ENCODE measurements at places on chromosomes 12 and 14.

- DNase-seq, result no peak
Observed at GRCh38 chr12:105113094-105113493, 5.6 kb downstream of the WASHC4 start.

DNA sequence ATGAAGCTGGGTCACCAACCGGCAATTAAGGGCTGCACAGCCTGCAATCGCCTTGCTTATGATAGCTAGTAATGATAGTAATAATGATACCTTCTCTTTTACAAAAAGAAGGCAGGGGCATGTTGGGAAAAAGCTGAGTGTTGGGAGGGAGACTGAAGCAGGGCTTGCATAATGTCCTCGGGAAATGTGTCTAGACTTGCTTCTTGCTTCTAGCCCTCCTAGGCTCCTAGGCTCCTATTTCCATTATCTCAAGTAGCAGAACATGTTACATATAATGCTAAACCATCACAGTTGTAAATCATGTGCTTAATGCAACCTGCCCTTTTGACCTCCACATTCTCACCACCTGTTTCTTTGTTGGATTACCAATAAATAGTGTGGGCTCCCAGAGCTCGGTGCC lies 18.7 kb downstream of the RERGL start:
- no peak for DNase-seq

DNA sequence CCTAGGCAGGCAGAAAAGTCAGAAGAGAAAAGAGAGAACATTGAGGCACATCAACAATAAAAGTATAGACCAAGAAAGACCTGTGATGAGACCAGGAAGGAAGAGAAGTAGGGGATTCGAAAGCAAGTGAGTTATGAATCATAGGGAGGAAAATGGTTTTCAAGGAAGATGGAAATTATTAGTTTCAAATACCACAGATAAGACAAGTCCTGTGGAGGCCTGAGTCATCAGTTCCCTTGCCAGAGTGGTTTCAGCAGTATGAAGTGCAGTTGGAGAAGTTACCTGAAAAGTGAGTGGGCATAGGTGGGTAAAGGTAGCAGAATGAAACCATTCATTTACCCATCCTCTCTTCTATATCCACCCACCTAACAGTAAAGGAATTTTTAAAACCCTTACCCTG lies 25.2 kb upstream of the TSPAN8 start:
- DNase-seq, result no peak

DNA sequence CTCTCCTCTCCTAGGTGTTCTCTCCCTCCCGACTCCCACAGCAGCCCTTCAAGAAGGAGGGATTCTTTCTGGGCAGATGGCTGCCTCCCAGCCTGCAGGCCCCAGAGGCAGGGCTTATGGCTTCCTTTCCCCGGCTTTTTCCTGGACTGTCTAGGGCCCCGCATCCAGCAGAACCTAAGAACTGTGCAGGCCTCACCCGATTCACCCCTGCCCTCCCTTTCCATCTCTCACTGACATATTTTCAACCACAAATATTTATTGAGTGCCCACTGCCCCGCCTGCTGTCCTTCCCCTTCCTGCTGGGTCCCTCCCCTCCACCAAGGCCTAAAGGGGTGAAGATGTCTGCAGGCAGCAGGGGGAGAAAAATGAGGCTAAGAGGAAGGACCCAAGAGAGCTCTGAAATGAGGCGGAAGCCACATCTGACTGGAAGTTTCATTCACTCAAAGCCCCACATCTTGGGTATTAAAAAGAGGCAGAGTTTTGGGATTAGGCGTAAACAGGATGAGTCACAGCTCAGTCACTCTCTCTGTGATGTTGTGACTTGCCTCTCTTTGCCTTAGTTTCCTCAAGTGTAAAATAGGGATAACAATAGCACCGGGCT lies 2.9 kb downstream of the SCNN1A start:
- peak; percentile 80 for DNase-seq

DNA sequence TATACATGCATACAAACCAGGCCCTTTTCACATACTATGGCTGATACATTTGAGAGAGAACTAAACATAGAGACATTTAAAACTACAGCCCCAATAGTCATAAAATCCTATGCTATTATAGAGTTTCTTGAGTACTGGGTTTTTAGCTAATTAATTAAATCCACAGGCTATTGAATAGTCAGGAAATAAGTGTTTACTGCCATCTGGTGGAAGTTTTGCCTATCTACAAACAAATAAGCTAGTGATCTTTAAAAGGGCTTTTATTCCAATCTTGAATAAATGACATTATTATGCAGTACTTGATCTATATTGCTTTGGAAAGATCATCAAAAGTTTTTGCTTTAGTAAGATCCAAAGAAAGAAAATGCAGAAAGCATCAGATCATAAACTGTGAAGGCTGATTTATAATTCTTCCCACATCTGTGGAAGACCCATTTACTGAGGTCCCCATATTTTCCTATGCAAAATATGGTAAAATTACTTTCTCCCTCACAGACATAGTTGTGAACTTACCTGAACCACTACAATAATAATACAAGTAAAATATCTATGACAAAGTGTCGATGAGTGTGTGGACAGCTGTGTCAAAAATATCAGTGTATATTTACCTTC lies 131.3 kb downstream of the ITPR2 start:
- peak; percentile 69 for DNase-seq

DNA sequence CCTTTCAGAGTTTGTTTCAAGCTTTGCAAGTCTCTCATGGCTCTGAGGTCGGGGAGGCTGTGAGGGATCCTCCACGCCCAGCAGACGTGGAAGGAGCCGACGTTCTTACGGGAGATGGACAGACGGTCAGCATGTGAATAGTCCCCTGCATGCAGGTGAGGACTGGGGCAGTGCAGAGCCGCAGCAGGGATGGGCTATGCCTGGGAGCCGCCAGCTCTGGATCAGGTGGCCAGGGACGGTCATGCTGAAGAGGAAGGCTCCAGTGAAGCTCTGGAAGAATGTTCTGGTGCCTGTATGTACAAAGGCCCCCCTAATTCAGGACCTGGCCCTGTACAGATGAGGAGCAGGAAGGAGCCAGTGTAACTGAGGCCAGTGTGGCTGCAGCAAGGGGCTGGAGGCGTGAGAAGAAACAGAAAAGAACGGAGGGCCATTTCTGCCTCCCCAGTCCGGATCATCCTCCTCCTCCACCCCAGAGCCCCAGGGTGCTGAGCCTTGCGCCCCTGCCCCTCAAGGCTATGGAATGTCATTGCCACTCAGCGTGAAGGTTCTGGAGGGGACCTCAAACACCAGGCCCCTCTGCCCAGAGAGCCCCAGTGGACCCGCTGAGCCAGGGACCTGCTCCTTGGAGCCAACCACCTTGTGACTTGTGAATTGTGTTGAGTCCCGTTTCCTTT lies 96.8 kb upstream of the DIO3 start:
- no peak for DNase-seq

DNA sequence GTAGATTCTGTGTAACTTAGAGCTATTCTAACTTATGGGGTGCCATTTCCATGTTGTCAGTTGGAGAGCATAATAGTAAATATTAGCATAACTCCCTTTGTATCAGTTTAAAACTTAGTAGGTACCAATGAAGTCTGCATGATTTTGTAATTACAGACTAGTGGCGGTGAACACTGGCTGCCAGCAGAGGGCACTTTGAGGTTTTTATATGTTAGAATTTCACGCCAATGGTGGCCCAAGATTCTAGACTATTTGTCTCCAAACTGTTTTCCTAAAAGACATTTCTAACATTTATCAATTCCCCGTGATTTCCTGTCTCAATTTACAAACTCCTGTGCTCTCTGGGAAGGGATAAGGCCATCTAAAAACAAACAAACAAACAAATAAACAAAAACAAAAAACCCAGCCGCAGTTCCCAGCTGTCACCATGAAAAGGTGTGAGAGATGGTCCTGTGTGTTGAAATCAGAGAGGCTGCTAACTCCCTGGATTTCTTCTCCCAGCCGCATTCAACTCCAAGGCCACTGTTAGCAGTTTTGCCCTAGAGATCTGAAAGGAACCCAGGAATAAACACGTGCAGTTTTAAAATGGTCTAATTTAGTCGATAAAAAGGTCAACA lies 57.6 kb downstream of the BRMS1L start:
- DNase-seq, result no peak
